ENCODE measurements at places on chromosomes 4 and X.

DNA sequence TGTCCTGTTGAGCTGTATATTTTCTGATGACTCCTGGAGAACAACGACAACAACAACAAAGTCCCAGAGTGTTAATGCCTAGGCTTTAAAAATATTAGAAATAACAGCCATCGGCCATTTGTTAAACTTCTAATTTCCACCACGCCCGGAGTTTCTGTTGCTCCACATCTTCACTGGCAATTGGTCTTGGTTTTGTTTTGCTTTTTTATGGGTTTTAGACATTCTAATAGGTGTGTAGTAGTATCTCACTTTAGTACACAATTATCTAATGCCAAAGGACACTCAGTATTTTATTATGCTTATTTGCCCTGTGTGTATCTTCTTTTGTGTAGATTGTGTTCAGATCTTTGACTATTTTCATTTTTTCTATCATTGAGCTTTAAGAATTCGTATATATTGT, 5.0 kb downstream of the MAGEA12 start:
- no peak for DNase-seq

- DNase-seq, result no peak
Measured at GRCh38 chr4:103012060-103012459, 7.4 kb downstream of the SLC9B1 start.

GRCh38 chr4:130043732-130044160, 947.8 kb downstream of the C4orf33 start:
- no peak for DNase-seq

- no peak for DNase-seq
Measured at GRCh38 chr4:54737421-54737820, 79.7 kb downstream of the KIT start.

- no peak for DNase-seq
Measured at GRCh38 chrX:109827772-109828171, 94.7 kb upstream of the ACSL4 start.

DNA sequence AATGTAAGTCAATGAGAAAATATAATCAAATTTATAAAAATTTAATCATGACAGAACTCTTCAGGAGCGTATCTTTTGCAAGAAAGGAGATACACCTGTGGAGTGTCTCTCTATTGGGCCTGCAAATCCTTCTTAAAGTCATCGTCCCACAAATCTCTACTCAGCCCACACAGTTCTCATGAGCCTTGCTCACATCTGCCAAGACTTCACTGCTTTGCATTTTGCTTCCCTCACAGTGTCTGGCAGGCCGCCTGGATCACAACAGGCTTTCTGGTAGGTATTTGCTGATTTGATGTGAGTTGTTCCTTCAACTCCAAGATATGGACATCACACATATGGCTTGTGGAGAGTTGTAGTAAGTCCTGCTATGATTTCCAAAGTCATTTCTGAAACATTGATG, 183.1 kb upstream of the ARX start:
- DNase-seq, result no peak

DNA sequence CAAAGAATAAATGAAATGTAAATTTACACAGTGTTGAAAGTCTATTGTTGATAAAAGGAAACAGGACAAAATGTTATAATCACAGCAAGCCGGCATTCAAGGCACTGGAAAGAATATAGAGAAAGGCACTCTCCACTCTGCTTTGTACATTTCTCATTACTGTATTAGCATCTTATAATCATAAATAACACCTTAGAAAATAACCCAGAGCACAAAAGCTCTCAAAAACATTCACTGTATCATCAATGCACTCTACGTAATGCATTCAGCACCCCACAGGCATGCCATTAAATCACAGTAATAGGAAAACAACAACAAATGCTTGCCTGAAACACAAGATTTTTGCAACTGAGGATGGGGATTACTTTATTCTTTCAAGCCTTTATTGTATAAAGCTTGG, 75.3 kb upstream of the TRPC3 start:
- DNase-seq, result no peak

- DNase-seq, result peak; percentile 48
Measured at GRCh38 chrX:46796574-46797191, 37.8 kb upstream of the SLC9A7 start.

DNA sequence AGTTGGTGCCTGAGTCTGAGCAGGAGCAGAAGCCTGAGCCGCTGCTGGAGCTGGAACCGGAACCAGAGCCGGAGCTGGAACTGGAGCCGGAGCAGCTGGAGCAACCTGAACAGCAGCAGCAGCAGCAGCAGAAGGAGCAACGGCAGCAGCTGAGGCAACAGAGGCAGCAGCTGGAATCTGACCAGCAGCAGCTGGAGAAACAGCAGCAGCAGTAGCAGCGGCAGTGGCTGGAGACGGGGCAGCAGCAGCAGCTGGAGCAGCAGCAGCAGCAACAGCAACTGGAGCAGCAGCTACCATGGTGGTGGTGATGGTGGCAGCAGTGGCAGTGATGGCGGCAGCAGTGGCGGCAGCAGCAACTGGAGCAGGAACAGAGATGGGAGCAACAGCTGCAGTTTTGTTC, 61.5 kb downstream of the AMOT start:
- DNase-seq, result no peak

DNA sequence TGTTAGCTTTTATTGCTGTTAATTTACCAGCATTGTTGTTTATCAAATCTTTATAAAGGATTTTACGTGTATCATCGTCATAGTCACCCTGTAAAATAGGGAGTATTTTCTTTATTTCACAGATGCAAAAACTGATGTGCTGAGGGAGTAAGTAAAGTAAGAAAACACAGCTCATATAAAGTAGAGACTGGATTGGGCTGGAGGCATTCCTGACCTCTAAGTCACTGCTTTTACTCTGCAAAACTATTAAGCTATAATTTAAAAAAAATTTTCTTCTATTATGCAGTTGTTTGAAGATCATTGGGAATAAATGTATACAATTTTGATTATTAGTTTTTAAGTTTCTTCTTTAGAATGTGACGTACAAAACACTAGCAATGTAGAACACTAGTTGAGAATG, 45.9 kb downstream of the NUDT6 start:
- no peak for DNase-seq

DNA sequence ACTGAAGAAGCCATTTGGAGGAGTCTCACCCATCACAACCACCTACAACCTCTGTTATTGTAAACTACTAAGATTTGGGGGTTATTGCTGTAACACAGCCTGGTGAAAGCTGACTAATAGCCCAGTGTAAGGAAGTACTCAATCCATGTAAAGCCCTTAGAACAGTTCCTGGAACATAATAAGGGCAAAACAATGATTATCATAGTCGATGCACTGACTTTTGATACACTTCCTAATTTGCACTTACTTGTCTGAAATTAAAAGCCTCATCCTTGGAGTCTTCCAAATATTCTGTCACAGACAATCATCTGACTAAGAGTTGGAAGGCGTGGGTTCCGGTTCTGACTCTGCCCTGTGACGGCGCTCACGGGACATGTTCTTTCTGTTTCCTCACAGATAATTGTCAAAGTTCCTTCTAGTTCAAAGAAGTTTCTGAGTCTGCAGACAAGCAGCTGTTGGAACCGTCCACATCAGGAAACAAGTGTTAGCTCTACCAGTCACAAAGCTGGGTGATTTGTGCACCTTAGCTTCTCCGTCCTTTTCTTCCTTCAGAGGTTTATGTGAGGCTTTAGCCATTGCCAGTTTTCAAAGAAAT, 33.4 kb upstream of the RASGEF1B start:
- no peak for DNase-seq

GRCh38 chr4:150010525-150011126, 67.6 kb upstream of the DCLK2 start:
- DNase-seq, result peak; percentile 14

DNA sequence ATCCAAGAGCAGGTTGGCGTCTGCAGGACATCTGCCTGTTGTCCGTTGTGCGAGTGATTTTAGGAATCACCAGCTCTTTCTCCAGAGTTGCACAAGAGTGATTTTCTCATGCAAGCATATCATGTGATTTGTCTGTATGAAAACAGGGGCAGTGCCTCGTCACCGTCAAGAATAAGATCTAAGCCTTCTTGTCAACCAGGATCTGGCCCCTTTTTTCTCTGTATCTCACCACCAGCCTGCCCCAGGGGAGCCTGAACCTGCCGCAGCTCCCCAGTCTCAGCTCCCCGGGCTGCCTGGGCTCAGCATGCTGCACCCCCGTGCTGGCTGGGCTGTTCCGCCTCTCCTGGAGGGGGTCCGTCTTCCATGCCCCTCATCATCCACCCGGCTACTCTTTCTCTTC, 90.5 kb downstream of the STOX2 start:
- no peak for DNase-seq

- DNase-seq, result no peak
Measured at GRCh38 chrX:27797575-27797974, 10.2 kb upstream of the MAGEB10 start.

DNA sequence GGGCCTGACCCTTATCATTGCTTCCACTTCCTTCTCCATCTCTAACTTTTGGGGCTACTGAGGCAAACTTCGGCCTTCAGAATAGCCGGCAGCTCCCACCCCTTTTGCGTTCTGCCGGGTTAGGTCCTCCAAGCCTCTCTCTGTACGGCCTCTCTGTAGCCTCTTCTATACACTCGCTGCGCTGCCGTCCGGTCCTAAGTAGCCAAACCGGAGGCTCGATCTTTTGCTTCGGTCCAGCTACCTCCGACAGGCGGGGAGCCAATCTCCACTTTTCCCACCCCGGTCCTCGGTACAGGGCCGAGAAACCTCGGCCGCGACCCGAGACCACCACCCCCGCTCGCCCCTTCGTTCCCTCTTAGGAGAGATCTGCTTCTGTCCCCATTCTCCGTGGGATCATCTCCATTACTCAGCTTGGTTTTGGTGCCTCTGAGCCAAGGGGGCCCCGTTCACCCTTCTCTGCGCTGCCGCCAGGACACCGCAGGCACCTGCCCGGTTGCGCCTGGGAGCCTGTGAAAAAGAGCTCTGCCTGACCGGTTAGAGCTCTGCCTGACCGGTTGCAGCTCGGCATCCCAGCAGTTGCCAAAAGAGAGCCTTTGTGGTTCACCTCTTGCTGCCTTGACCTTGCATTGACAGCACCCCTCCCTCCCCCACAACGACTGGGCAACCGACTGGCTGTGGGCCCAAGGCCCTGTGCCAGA, 1.0 kb upstream of the HTR2C start:
- no peak for DNase-seq

DNA sequence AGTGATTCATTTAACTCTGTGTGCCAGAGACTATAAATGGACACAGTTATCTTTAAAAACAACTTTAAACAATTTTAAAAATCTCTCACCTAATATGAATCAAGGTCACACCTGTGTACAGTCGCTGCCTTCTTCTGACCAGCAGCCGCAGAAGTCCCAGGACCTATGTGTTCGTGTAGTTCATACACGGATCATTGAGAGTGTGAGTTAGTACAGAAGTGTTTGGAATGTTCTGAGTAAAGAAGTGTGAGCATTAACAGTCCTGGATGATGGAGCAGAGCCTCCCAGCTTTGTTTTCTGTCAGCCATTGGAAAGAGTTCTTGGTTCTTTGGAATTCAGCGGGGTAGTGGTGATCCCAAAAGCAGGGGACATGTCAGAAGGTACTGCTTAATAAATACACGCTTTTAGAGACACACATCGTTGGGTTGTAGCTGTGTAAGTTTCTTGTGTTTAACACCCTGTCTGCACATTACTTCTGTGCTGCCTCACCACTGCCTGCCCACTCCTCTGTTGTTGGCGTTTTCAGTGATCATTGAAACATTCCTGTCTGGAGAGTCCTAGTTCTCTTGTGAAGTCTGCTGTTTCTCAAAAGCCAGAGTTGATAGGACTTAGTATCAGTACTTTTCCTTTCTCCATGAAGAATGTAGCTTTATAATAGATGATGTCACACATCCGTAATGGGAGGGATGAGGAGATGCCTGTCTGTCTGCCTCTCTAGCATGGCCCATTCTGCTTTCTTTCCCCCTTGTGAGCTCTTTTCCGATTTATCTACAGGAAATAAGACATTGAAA, 90.6 kb downstream of the PTTG2 start:
- DNase-seq, result no peak

DNA sequence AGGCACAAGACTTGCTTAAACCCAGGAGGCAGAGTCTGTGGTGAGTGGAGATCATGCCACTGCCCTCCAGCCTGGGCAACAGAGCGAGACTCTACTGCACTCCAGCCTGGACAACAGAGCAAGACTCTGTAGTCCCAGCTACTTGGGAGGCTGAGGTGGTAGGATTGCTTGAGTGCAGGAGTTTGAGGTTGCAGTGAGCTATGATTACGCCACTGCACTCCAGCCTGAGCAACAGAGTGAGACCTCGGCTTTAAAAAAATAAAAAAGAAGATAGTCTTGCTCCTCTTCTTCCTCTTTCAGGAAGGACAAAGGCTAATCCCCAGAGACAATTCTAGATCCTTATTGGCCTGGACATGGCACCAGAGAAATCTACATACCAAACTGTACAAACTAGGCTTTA, 5.7 kb upstream of the PPEF2 start:
- no peak for DNase-seq

DNA sequence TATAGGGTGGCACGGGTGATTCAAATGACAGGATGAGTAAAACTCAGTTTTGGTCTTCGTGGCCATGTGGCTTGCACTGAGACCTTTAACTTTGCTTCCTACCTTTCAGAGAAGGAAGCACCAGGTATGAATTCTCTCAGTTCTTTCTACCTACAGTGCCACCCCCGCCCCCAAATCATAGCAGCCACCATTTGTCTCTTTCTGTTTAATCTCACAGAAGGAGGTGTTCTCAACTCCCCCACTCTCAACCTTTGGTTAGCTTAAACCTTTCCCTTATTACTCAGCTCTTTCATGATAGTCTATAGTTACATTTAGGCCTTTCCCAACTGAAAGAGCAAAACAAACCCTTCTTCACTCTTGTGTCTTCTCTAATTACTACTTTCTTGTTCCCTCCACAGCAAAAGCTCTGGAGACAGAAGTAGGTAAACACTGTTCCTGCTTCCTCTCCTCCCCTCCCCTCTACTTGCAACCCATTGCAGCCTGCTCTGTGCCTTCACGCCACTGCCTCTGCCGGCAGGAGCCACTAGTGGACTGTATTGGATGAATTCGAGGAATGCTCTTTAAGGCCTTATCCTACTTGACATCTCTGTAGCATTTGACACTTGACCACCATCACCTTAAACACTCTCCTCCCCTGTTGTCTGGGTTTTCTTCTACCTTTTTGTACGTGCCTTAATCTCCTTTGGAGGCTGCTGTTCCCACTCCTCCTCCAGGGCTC, 123.7 kb downstream of the AFF1 start:
- DNase-seq, result no peak

- DNase-seq, result no peak
Measured at GRCh38 chr4:159169404-159170302, 66.8 kb downstream of the RAPGEF2 start.

DNA sequence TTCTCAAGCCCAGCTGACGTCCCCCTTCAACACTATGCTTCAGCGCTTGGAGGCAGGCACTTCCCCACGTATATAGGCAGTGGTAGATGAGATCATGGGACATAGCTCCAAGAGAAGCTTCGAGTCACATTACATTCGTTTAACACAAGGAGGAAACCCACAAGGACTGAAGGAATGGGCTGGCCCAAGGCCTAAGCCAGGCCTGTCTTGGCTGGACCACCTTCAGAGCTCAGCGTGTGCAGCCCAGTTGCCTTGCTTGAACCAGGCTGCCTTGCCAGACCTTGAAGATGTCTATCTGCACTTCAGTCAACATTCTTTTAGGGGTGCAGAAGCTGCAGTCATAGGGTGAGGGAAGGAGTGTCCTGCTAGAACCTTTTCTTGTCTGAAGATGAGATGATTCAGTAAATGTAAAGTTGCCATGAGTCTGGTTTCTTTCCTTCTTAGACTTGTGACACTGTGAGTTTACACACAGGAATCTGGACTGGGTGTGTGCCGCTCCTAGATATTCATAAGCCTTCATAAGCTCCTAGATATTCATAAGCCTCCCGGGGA, 144.1 kb upstream of the RBPJ start:
- no peak for DNase-seq

- DNase-seq, result no peak
Measured at GRCh38 chr4:71209161-71209560, 129.7 kb upstream of the SLC4A4 start.

GRCh38 chr4:113406723-113407016, 354.9 kb downstream of the CAMK2D start:
- DNase-seq, result no peak

Measured in progenitor cell of endocrine pancreas (in vitro differentiated cells).